Activated CD4-positive, alpha-beta T cell treated with anti-CD3 and anti-CD28 coated beads, Interleukin-2, amount 50 U/mL, for 48 hours (primary cell): ENCODE measurements at places on chromosomes 1 and 21.

DNA sequence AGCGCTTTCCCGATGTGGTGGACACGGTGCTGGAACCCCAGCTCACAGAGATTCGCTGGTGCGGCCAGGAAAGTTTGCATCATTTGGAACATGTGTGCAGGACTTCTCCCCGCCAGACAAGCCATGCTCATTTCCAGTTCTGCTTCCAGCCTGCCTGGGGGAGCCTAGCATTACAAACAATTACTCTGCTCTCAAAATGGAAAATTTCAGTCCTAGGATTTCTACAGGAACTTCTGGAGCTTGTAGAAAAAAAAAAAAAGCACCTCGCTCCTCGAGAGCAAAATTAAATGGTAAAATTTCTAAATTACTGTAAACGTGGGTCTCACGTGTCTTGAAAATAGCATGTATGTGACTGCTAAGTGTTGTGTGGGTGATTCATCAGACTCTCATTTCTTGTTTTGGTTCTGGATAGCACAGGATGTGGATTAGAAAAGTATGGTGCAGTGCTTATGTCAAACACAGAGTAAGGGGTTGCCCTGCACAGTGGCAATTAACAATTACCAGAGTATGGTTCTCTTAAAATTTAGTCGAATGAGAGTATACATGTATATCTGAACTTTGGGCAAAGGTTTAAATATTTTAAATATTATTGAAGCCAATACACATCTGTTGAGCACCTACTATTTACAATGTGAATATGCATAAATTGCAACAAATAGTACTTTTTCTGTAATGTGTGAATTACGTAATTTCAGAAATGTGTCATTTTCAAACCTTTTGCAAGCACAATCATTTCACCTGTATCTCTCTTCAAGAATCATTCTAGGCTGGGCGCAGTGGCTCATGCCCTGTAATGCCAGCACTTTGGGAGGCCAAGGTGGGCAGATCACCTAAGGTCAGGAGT is 61.8 kb upstream of the PTGFRN start:
- peak; percentile 25 for DNase-seq

- DNase-seq, result no peak
Measured at GRCh38 chr1:151286619-151287340, 4.7 kb downstream of the ZNF687 start.

DNA sequence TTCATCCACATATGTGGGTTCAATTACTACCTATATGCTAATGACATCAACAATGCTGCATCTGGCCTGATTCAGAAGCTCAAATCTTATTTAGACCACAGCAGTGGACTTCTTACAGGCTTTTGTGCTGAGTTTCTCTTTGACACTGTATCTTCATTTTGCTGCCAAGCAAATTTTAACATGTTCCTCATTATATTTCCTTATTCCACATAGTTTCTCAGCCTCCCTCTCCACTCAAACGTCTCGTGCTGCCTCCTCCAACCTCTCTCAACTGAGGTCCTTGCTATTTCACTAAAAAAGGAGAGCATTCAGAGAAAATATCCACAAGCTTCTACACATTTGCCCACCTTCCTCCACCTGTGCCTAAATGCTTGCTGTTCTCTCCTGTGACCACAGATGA is 6.5 kb downstream of the TDRKH start:
- no peak for DNase-seq

GRCh38 chr1:178607718-178608408 is 95.0 kb downstream of the TEX35 start:
- no peak for DNase-seq

- peak; percentile 55 for DNase-seq
Measured at GRCh38 chr1:235366286-235366685, 941 bp upstream of the TBCE start.

- no peak for DNase-seq
Measured at GRCh38 chr21:35189077-35189863, 140.2 kb upstream of the RUNX1 start.

- DNase-seq, result no peak
Measured at GRCh38 chr1:94205639-94206038, 31.7 kb downstream of the ARHGAP29 start.

GRCh38 chr1:193060938-193061337 is 1.5 kb downstream of the RO60 start:
- DNase-seq, result no peak

- no peak for DNase-seq
Measured at GRCh38 chr21:15552914-15553494, 176.8 kb upstream of the USP25 start.

GRCh38 chr1:76471536-76471935 is 395.7 kb upstream of the ST6GALNAC5 start:
- no peak for DNase-seq

DNA sequence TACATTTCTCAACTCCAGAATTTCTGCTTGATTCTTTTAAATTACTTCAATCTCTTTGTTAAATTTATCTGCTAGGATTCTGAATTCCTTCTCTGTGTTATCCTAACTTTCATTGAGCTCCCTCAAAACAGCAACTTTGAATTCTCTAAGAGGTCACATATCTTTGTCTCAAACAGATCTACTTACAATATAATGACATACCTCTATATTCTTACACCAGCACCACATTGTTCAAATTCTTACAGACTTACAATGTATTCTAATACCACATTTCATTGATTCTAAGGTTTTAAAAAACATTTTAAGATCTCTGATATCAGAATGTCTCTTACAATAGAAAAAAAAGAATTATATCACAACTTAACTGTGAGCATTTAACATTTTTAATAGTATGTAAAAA is 77.4 kb downstream of the DIRAS3 start:
- DNase-seq, result no peak

GRCh38 chr1:28927266-28927647 is 12.9 kb downstream of the EPB41 start:
- no peak for DNase-seq

DNA sequence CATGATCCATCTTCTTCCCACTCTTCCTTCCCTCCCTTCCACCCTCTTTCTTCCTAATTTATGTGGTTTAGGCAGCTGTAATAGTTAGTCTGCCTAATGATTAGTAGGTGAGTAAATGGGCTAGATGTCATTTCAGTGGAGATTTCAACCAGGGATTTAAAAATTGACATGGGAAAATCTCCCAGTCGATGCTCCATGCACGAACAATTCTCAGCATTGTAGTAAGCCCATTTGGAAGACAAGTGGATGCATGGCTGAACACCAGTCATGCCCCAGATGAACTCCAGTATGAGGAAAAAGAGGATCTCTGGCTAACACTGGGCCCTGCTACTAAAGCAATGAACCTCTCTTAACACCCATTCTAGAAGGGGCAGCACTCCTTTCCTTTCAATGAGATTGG is 25.3 kb downstream of the CHI3L2 start:
- DNase-seq, result no peak

GRCh38 chr1:38763121-38763520 is 96.5 kb downstream of the RRAGC start:
- no peak for DNase-seq

- no peak for DNase-seq
Measured at GRCh38 chr1:222171005-222171404, 376.9 kb downstream of the HHIPL2 start.

- DNase-seq, result no peak
Measured at GRCh38 chr1:213292614-213293013, 241.6 kb downstream of the RPS6KC1 start.

- no peak for DNase-seq
Measured at GRCh38 chr1:247924868-247925267, at the start of gene OR2AJ1. OR2AJ1 (plus strand) TSS chr1:247924889; CDS start chr1:247933769, 8,880 bp downstream.

GRCh38 chr1:5744911-5745799 is 247.1 kb downstream of the NPHP4 start:
- no peak for DNase-seq

- DNase-seq, result no peak
Measured at GRCh38 chr1:185425163-185425562, 108.1 kb upstream of the IVNS1ABP start.

- no peak for DNase-seq
Measured at GRCh38 chr1:70150444-70150843, 54.9 kb downstream of the LRRC40 start.

DNA sequence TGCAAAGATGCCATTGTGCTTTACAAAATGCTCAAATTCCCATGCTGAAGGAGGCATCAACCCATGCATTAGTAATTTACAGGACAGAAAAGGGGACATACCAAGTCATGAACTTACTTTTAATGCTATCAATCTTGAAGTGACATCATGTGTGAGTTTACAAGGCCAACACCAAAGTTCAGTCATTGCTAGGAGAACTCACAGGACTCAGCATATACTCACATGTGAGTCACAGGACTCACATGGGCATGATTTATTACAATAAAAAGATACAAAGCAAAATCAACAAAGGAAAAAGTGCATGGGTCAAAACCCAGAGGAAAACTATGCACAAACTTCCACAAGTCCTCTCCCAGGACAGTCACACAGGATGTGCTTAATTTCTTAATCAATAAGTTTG is 1656.0 kb downstream of the MRPL39 start:
- no peak for DNase-seq

DNA sequence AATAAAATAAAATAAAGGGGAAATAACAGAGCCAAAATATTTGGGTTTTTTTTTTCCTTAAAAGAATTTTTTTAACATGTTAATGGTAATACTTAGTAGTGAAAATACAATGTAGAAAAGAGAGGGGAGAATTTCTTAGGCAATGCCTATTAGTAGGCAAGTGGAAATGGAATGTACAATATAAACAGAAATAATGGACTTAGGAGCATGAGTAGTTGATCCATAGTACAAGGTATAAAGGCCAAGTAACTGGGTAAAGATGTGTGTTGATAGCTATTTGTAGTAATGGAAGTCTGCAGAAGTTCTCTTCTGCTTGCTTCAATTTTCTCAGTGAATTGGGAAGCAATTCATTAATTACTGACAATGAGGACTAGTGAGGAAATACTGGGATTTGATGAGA is 34.4 kb downstream of the TESK2 start:
- DNase-seq, result no peak

GRCh38 chr1:232985882-232986526 is 35.6 kb downstream of the NTPCR start:
- no peak for DNase-seq

DNA sequence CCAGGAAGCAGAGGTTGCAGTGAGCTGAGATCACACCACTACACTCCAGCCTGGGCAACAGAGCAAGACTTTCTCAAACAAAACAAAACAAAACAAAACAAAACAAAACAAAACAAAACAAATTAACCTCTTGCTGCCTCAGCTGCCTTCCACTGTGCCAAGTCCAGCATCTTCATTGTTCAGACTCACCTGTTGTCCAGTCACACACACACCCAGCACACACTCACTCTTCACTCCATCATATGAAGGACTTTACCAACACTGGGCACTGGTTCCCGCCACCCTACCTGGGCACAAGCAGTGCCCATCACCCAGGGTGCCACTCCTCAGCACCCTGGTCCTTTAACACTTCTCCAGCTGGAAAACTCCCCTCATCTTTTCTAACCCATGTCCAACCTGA is 14.6 kb downstream of the PYCR2 start:
- DNase-seq, result no peak

GRCh38 chr21:22355949-22356348 is 1357.7 kb downstream of the NCAM2 start:
- DNase-seq, result no peak

DNA sequence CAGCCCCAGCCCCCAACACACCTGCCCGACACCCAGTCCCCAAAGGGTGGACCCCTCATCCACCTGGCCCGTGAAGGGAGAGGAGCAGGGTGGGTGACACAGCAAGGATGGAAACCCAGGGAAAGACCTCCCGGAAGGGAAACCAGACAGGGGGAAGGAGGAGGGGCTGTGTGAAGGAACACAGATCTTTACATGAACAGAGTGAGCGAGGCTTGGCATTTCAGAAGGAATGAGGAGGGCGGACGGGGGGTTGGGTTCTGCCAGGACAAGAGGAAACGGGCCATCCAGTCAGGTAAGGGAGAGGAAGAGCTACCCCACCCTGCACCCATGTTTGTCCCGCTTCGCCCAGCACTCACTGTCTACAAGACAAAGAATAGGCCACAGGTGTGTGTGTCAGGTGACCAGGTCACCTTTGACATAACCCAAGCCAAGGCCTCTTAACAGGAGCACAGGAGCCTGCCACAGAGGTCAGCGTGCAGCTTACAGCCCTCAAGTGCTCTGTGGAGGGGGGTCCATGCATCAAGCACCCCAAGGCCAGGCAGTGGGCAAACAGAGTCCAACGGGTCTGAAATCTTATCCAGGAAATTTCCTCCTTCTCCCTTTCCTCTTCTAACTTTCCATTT is 18.0 kb upstream of the PRDM15 start:
- no peak for DNase-seq

- DNase-seq, result peak; percentile 47
Measured at GRCh38 chr1:110524311-110525248, 5.6 kb upstream of the KCNA10 start.

- DNase-seq, result no peak
Measured at GRCh38 chr1:106534612-106535011, 521.9 kb upstream of the PRMT6 start.

- DNase-seq, result no peak
Measured at GRCh38 chr1:107590900-107591622, 373.9 kb downstream of the VAV3 start.

DNA sequence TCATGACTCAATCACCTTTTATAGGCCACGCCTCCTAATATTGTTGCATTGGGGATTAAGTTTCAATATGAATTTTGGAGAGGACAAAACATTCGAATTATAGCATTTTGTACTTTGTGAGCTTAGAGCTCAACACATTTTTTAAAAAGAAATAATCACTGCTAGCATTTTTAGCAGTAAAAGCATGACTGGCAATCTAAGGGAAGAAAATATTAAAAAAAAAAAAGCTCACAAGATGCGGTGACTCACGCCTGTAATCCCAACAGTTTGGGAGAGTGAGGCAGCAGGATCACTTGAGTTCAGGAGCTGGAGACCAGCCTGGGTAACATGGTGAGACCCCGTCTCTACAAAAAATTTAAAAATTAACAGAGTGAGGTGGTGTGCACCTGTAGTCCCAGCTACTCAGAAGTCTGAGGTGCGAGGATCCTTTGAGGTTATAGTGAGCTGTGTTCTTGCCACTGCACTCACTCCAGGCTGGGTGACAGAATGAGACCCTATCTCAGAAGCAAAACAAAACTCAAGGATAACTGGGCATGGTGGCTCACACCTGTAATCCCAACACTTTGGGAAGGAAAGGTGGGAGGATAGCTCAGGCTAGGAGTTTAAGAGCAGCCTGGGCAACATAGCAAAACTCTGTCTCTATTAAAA is 28.8 kb upstream of the DIPK1A start:
- no peak for DNase-seq

- DNase-seq, result no peak
Measured at GRCh38 chr1:200090252-200091159, 63.0 kb downstream of the NR5A2 start.

DNA sequence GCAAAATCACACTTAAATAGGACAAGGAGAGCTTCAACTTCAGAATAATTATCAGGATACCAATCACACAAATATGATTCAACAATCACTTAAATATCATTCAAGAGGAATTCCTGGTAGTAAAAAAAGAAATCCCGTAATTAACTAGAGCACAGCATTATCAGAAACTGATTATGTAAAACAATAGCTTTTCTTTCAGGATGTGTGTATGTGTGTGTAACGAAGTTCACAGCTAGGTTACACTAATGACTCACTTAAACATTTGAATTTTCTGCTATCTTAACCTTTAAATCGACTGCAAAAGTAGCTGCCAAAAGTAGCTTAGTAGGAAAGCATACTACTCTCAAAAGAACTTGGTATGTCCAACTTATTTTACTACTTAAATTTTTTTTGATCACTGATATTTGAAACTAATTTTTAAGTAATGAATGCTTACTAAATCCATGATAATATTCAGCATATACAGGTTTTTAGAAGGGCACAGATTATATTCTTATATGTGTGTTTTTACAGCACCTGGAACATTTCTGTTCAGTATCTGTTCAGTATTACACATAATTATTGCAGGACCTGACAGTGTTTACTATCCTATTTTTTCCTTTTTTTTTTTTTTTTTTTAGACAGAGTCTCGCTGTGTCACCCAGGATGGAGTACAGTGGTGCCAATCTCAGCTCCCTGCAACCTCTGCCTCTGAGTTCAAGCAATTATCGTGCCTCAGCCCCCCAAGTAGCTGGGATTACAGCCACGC is 4.2 kb downstream of the RERE start:
- no peak for DNase-seq
